ENCODE measurements at places on chromosomes 2 and 18.

GRCh38 chr18:8562070-8562469 lies 47.2 kb upstream of the RAB12 start:
- no peak for DNase-seq

DNA sequence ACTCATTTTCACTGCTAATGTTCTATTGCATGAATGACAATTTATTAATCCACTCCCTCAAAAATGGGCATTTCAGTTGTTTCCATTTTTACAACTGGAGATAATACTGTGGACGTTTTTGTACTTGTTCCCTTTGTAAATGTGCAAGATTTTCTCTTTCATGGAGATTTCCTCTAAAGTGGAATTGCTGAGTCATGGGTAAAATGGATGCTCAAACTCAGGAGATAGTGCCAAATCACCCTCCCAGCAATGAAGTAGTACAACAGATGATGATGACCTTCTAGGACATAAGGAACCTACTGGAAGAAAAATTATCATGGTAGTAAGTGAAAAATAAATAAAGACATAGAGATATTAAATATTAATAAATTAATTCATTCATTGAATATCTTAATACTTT lies 460.8 kb upstream of the CHST9 start:
- no peak for DNase-seq

- no peak for DNase-seq
These were observed 219.8 kb downstream of the ZRANB3 start for GRCh38 chr2:135311268-135311667.

DNA sequence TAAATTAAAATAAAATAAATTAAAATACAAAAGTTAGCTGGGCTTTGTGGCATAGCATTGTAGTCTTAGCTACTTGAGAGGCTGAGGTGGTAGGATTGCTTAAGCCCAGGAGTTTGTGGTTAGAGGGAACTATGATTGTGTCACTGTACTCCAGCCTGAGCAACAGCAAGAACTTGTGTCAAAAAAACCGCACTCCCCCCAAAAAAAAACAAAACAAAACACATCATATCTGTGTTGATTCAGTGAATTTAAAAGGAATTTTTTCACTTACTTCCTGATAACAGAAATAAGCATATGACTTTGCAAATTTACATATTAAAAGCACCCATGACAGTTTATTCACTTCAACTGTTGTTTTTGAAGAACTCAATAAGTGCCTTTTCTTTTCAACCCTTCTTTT lies 68.1 kb upstream of the PELI1 start:
- no peak for DNase-seq

DNA sequence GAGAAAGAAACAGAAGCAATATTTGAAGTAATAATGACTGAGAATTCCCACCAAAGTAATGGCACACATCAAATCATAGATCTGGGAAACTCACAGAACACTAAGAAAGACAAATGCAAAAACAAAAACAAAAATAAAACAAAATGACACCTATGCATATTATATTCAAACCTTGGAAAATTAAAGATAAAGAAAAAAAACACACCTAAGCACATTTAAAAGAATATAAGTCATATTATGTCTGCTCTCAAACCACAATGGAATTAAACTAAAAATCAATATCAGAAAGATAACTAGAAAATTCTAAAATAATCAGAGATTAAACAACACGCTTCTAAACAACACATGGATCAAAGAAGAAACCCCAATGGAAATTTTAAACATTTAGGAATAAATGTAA lies 59.7 kb upstream of the GALNT5 start:
- DNase-seq = no peak

GRCh38 chr2:68362749-68363148 lies 2.3 kb upstream of the PLEK start:
- DNase-seq = no peak

Data from naive thymus-derived CD8-positive, alpha-beta T cell (primary cell).